Activated T-cell treated with anti-CD3 and anti-CD28 coated beads, Interleukin-2, amount 50 U/mL, for 48 hours (primary cell): ENCODE measurements at places on chromosomes 2 and 18.

GRCh38 chr18:13236411-13236810, 17.9 kb downstream of the LDLRAD4 start:
- DNase-seq, result no peak

- DNase-seq, result no peak
Measured at GRCh38 chr2:125397535-125398251, 1258.3 kb upstream of the GYPC start.

DNA sequence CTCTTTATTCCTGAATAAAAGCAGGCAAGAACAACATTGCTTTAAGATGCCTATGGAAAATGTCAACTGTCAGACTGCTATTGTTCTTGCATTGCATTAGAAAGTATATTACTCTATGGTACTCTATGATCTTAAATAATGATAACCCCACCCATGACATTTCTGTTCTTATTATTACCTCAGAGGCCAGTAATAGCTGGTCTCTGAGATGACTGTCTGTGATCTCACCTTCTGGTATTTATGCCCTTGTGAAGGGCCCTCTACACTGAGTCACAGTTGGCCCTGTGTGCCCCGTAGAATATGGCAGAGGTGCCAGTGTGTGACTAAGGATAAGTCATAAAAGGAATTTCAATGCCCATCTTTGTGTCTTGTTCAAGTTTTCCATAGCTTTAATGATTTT, 61.0 kb downstream of the SPP2 start:
- DNase-seq, result no peak

GRCh38 chr18:52402814-52403213, 62.8 kb downstream of the DCC start:
- DNase-seq, result no peak

- no peak for DNase-seq
Measured at GRCh38 chr2:128384446-128384845, 65.8 kb upstream of the HS6ST1 start.

DNA sequence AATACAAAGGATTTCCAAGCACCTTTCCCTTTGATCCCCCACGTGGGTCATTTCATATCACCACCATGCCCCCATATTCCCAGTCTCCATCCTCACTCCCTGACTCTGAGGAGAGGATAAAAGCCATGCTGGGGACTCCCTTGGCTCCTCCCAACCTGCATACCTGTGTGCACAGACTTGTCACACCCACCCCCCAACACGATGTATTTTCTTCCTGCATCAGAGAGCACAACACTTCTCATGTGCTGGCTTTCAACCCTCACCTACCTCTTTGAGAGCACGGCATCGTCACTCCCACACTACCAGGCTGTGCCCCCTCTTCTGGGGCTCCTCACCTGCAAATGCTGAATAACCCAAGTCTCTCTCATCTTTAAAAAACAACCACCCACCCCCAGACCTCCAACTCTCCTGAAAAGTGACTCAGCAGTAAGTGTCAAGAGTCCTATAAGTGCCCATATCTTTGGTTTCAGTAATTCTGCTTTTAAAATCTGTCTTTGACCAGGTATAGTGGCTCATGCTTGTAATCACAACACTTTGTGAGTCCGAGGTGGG, 53.1 kb downstream of the AP1S3 start:
- no peak for DNase-seq

DNA sequence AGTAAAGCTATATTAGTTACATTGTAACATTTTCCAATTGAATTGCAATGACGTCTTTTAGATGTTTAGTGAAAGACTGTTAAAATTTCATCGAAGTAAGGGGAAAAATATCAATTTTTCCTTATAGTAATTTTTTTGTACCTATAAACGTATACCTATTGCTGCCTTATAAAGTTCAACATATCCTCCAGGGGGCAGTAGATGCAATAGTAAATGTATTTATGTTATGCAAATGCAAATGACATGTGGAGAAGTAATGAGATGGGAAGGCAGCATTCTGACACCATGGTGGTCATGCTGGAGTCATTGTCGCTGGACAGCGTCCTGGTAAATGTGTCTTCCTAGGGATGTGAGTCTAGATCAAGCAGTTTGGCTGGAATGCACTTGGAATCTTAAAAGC, 38.7 kb downstream of the MSTN start:
- DNase-seq, result no peak

DNA sequence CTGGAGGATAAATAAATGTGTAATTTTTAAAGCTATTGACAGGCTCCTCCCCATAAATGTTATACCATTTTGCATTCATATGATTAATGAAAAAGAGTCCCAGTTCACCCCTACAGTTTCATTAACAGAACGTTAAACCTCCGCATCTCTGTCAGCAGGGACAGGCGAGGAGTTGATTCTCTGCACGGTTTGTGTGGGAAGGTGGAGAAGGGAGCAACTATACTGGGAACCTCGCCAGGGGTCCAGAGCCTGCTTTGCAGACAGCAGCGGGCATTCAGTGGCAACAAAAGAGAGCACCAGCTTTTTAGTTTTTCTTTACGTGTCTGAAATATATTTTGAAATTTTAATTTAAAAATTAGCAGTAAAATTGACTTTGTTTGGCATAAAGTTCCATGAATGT, 101.4 kb downstream of the FARSB start:
- no peak for DNase-seq

DNA sequence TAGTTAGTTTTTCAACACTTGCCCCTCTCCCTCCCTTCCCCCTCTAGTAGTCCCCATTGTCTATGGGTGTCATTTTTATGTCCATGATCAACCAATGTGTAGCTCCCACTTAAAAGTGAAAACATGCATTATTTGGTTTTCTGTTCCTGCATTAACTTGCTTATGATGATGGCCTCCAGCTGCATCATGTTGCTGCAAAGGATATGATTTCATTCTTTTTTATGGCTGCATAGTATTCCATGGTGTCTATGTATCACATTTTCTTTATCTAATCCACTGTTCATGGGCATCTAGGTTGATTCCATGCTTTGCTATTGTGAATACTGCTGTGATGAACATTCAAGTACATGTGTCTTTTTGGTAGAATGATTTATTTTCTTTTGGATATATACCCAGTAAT, 70.5 kb downstream of the PDE11A start:
- no peak for DNase-seq

DNA sequence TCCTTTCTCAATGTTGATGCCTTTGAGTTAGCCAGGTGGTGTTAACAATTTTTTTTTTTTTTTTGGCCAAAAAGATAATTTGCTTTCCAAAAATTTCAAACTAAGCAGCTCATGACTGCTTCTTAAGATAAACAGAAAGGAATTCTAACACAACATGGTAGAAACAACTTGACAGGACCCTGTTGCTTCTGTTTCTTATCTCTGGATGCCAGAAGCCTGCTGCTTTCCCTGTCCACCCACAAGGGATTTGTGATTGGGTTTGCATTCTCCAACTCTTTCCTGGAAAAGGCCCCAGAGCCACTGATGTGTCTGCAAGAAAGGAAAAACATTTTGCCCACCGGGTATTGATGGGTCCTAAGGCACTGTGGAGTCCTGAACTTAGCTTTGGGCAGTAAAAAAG, 217.2 kb upstream of the PKDCC start:
- DNase-seq, result no peak

DNA sequence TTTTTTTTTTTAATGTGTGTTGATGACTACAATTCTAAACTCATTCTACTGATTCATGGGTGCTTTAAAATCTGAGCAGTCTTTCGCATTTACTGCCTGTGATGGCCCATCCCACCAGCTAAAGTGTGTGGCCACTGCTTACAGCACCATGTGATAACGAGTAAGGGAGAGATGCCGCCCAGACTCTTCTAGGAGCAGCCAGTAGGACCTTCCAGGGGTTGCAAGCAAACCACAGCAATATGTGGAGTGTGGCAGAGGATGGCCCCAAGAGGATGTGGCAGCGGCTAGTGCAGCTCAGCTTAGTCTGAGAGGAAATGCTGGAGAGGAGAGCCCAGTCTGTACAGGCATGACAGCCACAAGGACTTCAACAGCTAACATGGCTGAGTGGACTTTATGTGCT, 14.9 kb downstream of the IL1B start:
- DNase-seq, result peak; percentile 52

- DNase-seq, result no peak
Measured at GRCh38 chr2:54470266-54470938, 14.3 kb downstream of the SPTBN1 start.
